ENCODE measurements at places on chromosomes 1 and 21.

- DNase-seq = no peak
Observed at GRCh38 chr1:107867422-107867821, 97.6 kb downstream of the VAV3 start.

DNA sequence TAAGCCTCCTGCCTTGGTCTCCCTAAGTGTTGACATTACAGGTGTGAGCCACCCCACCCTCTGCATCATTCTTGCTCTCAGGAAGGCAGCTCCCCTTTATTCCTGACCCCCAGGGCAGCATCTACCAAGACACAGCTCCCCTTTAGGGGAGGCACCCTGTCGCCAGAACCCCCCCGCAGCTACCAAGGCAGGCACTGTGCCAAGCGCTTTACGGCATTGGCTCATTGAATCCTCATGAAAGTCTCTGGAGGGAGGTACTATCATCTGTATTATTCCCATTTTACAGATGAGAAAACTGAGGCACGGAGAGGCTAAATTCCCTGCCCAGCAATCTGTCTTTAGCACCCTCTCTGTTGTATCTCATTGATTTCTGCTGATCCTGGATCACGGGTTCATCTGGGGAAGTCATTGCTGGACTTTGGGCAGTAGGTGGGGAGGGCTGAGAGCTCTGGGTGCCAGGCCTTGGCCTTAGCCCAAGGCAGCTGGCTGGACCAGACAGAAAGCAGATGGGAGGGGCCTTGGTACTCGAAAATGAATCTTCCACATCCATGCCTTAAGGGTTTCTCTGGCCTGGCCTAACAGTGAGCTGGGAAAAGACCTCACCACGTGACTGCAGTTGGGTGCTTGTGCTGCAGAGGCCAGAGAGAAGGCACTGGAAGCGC is 5.9 kb downstream of the PLOD1 start:
- no peak for DNase-seq

- DNase-seq = no peak
Observed at GRCh38 chr1:26531651-26532131, 2.1 kb downstream of the RPS6KA1 start.

- DNase-seq = no peak
Observed at GRCh38 chr1:228089519-228090380, 7.2 kb downstream of the ARF1 start.

DNA sequence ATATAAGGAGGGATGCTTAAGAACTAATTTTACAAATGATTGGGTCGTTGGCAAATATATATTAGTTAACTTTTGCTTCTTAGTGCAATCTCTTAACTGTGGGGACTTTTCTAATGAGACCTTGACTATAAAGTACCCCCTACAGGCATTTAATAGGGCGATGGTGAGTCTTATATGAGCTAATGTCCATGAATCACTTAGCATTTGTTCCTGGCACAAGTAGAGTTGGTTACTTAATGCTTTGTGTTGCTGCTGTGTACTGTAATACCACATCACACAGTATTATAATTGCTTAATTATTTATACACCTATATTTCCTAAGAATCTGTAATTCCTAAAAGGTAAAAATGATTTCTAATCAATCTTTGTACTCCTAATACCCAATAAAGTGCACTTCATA is 25.3 kb upstream of the TMCO1 start:
- DNase-seq = no peak

DNA sequence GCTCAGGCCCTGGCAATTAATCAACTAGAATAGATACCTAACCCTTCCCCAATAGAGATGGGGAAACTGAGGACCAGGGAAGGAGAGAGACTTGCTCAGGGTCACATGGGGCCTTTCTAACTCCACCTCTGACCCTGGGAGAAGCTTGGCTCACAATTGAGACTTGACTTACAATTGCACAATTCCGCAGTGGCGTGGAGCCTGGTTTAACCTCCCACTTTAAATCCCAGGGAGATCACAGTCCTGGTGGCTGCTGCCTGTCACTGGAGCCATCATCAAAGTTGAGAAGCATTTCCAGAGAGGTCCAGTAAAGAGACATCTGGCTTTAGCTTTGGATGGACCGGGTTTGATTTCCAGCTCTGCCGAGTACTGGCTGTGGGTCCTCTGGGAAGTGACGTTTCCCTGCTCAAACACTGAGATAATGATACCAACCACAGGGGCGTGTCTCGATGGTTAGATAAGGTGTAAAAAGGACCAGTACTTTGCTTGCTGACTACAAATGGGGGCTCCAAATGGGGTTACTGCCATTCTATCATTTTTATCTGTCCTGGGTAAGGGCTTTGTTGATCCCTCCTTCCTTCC is 39.3 kb downstream of the TRIM62 start:
- DNase-seq = no peak
